ENCODE measurements at places on chromosomes 1 and 21. TPM values are rescaled to one million over a fixed set of nuclear protein-coding genes. Genes with fewer than 3 reads are reported as not detected.

Gene CNR2
- not detected for polyA plus RNA-seq

Gene BEST4
- 1.5 TPM for polyA plus RNA-seq

DNA sequence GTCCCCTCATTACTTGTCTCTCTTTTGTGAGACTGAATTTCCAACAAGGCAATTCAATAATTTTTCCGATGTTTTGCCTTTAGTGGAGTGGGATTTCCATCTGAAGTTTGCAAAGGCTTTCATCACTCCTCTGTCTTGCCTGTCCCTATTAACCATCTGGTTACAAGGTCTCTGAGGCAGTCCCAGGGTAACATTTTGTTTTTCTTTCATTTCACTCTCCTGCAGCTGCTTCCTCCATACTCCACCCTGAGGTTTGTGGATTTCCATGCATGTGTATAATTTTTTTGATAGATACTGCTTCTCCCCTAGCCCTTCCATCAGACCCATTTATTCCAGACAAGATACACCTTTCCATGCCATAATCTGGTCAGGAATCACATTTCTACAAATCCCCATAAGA is 366.8 kb downstream of the PTBP2 start:
- H3K4me1 ChIP-seq = no peaks in the 10 kb centered on the region
- H3K27me3 ChIP-seq = no peaks in the 10 kb centered on the region
- no peak overlapping the region for H3K4me3 ChIP-seq
- DNase-seq = no peak
- H3K36me3 ChIP-seq = no peaks in the 10 kb centered on the region
- no peak overlapping the region for H3K27ac ChIP-seq

- peak overlapping the region; percentile 92 for H3K27ac ChIP-seq
- peaks cover 39% of the 10 kb centered on the region for H3K36me3 ChIP-seq
- H3K27me3 ChIP-seq = peaks cover 4% of the 10 kb centered on the region
- no peak overlapping the region for H3K4me3 ChIP-seq
Observed at GRCh38 chr1:28577738-28578536, 14.1 kb upstream of the RAB42 start.

DNA sequence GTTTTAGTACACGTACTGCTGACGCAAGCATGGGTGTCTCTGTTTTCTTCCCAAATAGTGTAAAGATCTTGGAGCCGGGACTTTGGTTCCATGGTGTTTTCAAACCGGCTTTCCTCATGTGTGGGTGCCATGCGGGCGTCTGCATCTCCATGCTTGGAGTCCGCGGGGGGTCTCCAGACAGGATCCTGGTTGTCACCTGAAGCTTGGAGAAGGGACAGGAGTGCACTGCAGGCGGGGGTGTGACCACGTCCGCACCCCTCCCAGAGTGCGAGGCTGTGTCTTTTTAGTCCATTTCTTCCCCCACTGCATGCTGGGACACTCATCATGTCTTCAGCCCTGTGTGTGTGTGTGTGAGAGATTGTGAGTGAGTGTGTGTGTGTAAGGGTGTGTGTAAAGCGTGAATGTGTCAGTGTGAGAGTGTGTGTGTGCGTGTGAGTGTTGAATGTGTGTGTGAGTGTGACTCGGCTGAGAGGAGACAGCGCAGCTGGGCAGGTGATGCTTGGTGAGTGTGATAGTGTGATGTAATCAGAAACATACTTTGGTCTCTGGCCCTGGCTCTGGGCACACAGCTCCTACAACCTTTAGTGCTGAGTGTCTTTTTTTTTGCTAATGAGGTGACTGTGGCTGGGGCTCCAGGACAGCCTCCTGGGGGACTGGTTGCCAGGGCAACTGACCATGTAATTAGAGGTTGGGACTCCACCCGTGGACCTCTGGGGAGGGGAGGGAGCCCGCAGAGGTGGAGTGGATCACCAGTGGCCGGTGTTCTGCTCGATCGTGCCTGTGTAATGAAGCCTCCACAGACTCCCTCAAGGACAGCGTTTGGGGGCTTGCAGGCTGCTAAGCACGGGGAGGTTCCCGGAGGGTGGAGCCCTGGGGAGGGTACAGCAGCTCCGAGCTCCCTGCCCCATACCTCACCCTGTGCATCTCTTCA is 55.1 kb downstream of the AGPAT3 start:
- H3K4me1 ChIP-seq = peaks cover 10% of the 10 kb centered on the region
- H3K4me3 ChIP-seq = no peak overlapping the region
- H3K27ac ChIP-seq = no peak overlapping the region

GRCh38 chr1:94676686-94677085 is 135.1 kb upstream of the F3 start:
- H3K27me3 ChIP-seq = no peaks in the 10 kb centered on the region
- H3K4me1 ChIP-seq = peaks cover 10% of the 10 kb centered on the region
- no peak overlapping the region for H3K4me3 ChIP-seq
- H3K36me3 ChIP-seq = no peaks in the 10 kb centered on the region
